ENCODE measurements at places on chromosomes 3 and 15.

DNA sequence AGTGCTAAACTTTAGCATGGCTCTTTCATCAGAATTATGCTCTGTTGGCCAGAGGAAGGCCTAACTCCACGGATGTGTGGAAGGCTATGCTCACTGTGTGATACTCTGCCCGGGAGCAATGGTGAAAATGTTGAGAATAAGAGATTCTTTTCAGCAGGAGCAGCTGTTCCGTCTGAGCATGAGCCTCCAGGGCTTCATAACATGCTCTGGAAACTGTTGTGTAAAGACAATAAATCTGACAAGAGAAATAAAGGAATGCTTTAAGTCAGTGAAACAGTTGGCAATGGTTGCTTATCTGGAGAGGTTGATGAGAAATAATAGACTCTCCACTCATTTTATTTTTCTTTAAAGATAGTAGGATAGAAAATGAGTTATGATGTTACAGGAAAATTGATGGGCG, 269.8 kb downstream of the DIPK2A start:
- no peak for DNase-seq

GRCh38 chr3:177358977-177359592, 161.8 kb upstream of the TBL1XR1 start:
- DNase-seq: peak; percentile 76

DNA sequence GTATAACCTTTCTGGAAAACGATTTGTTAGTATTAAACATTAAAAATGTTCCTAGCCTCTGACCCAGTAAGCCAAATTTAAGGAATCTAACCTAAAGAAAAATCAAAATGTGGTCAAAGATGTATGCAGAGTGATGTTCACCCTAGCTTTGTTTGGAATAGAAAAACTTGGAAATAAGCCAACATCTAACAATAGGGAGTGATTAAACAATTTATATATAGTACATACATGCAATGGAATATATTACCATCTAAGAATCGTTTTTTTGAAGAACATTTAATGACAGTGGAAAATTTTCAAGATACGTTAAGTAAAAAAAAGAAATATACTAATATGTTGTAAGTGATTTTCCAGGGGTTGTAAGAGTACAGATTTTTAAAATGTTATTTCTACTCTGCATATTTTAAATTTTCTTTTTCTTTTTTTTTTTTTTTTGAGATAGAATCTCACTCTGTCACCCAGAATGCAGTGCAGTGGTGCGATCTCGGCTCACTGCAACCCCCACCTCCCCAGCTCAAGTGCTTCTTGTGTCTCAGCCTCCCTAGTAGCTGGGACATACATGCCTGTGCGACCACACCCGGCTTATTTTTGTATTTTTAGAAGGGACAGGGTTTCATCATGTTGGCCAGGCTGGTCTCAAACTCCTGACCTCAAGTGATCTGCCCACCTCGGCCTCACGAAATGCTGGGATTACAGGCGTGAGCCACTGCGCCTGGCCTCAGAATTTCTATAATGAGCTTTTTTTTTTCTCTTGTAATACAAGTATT, 54.9 kb downstream of the ANP32A start:
- DNase-seq: no peak

DNA sequence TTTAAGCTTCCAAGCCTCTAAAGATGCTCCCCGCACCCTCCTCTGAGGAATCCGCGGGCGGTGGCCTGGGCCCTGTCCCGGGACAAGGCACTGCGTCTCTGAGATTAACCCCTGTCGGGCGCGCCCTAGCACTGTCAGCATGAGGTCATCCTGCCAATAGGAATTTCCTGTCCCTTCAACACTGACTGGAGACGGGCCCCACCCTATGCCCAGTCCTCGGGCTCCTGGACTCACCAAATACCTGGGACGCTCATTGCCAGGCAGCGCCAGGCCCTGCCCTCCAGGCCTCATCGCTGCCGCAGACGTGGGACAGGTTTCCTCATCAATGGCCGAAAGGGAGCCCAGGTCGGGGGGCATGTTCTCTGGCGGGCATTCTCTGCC, 67.6 kb upstream of the SH3GL3 start:
- DNase-seq: no peak

- DNase-seq: no peak
Observed at GRCh38 chr3:107681396-107681795, 158.6 kb downstream of the BBX start.

DNA sequence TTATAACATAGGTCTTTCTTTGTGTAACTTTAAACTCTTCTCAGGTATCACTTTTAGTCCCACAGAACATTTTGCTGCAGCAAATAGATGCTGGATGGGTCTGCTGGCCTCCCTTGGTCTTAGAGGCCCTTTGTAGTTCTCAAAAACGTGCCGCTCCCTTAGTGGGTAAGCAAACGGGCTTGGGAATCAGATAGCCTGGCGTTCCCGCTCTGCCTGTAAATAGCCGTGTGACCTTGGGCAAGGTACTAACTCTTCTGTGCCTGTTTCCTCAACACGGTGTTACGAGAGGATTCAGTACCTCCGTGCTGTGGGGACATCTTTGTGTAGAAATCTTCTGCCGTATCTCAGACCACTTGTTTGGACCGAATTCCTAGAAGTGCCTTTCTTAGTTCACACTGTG, 64.4 kb downstream of the DNAJB8 start:
- DNase-seq: no peak

DNA sequence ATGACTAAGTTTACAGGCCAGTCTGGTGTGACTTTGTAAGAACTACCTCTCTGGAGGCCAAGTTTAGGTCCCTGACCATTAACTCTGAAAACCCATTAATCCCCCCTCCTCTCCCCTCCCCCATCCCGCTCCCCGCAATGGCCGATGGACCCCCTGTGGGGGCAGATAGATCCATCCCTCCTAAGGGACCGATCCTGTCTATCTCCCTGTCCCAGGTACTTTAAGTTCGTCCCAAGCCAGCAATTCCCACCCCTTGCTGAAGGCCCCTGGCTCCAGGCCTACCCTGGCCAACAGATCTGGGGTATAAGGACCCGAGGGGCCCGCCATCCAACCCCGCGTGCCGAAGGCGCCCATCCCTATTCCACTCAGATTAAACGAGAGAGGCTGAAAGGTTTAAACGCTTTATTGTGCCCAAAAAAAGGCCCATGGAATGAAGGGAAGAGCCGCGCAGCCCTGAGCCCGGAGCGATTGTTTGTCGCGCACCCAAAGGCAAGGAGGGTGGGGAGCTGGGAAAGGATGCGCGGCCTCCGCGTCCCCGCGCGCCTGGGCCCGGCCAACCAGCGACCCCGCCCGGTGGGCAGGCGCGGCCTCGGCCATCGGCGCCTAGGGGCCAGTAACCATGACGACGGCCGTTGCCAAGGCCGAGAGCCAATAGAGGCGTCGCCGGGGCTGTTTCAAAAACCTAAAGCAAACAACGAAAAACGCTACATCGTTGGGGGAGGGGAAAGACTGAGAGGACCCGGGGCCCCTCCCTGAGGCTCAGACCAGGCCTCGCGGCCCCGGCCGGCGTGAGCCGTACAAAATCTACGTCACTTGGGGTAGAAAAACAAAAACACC, 35.9 kb downstream of the HMCES start:
- peak; percentile 97 for DNase-seq

DNA sequence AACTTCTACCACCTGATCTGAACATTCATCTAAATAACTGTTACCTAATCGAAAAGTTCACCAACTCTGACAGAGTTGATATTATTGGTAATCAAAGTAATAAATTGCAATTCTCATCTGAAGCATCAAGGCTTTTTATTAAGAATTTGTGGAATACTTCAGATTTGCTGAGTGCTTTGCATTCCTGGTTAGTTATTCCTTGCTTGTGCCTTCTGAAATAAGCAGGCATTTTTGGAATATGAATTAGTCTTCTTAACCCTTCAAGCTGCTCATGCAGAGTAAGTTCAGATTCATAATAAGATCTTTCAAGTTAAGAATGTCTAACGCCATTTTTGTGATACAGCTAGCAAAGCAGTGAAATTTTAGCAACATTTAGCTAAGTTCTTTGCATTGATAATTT, 188.5 kb downstream of the ALCAM start:
- DNase-seq: no peak

GRCh38 chr3:13254028-13254951, 165.8 kb downstream of the NUP210 start:
- DNase-seq: no peak

GRCh38 chr3:137065381-137065780, 107.6 kb downstream of the IL20RB start:
- no peak for DNase-seq

GRCh38 chr3:102206511-102207031, 228.2 kb upstream of the ZPLD1 start:
- DNase-seq: no peak

DNA sequence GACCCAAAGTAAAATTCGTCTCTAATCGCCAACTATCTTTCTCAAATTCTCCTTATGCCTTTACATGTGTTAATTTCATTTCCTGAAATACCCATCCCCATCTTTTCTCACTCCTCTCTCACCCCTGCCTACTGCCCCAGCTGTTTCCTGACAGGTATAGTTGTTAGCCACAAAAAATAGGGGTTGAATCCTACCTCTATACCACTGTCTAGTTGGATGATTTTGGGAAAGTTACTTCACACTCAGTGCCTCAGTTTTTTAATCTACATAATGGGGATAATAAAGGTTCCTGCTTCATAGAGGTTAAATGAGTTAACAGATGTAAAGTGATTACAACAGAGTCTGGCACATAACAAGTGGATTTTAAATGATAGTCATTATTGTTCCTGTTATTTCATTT, 189.7 kb downstream of the TNIK start:
- no peak for DNase-seq

GRCh38 chr3:52533623-52534280, at the start of gene NT5DC2:
Gene NT5DC2, minus strand, starts transcription at chr3:52533857. Its CDS starts 120 bp downstream, at chr3:52533737.
- peak; percentile 86 for DNase-seq

- DNase-seq: no peak
Observed at GRCh38 chr3:25621087-25621486, 43.6 kb downstream of the TOP2B start.

DNA sequence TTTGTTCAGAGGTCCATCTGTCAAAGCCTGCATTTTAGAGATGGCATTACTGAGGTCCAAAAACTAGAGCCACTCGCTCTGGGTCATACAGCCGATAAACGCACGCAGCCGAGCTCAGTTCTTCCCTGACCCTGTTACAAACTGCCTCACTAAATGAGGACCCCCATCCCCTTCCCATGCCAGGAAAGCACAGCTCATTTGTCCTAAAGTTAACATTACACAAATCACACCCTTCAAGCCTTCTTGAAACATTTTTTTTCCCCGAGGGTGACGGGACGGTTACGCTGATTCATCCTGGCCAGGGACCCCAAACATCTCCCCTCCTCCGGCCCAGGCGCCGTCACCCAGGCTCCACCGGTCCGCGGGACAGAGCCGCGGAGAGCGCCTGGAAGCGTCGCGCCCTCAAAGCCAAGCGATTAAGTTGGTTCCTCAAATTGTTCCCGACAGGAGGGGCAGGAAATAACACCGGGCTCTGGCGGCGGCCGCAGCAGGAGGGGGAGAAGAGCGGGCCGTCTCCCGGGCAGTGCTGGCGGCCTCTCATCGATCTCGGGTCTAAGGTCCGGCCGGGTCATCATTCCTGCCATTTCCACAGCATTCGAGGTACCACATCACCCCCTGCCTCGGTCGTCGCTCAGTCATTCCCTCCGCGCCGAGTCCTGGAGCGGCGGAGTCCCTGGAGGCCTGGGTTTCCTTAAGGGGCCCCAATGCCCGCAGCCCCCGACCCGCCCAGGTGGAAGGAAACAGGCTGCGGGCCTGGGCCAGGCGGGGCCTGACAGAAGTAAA, 619 bp upstream of the CMTM8 start:
- DNase-seq: peak; percentile 44

- no peak for DNase-seq
Observed at GRCh38 chr3:192745150-192745549, 17.8 kb upstream of the FGF12 start.

DNA sequence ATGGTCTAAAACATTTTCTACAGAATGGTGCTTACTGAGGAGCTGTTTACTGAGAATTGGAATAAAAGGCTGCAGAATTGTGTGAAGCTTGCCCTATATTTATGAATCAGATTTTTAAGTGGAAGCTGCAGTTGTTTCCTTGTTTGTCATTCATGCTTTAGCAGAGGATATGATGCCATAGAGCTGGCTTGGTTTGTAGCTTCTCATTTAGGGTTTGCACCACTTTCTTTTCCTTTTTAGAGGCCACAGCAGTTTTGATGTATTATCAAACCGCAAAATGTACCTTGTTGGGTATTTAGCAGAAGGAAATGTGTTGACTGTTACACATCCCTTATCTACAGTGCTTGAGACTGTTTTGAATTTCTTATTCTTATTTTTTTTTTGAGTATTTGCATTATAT, 66.2 kb downstream of the RASA2 start:
- no peak for DNase-seq

- no peak for DNase-seq
Observed at GRCh38 chr3:61226166-61226686, 25.0 kb downstream of the FHIT start.

- no peak for DNase-seq
Observed at GRCh38 chr3:19596408-19596807, 337.6 kb downstream of the EFHB start.

- DNase-seq: no peak
Observed at GRCh38 chr3:133037436-133037835, 755 bp upstream of the TMEM108 start.

GRCh38 chr3:55157731-55158130, 229.9 kb upstream of the LRTM1 start:
- DNase-seq: no peak

GRCh38 chr3:56923526-56924224, 121.9 kb upstream of the ARHGEF3 start:
- DNase-seq: no peak

DNA sequence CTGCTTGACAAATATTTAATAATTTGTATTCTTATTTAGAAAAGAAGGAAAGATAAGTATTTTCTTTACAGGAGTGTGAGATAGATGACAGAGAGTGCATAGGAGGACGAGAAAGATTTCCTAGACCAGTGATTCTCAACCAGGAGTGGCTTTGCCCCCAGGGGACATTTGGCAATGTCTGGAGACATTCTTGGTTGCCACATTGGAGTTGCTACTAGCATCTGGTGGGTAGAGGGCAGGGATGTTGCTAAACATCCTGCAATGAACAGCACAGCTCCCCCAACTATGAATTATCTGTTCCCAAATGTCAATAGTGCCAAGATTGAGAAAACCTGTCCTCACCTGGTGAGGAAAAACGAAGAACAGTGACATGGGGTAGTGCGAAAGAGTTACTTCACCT, 30.8 kb upstream of the MINAR1 start:
- DNase-seq: no peak

GRCh38 chr3:52915294-52915693, 17.9 kb upstream of the STIMATE start:
- no peak for DNase-seq

- DNase-seq: no peak
Observed at GRCh38 chr3:33420966-33421365, 19.2 kb downstream of the UBP1 start.
